CD4-positive, alpha-beta memory T cell (primary cell): ENCODE measurements at places on chromosomes 13 and 19.
A peak's percentile ranks its signal among the peaks of the same experiment; 100 is the strongest.

DNA sequence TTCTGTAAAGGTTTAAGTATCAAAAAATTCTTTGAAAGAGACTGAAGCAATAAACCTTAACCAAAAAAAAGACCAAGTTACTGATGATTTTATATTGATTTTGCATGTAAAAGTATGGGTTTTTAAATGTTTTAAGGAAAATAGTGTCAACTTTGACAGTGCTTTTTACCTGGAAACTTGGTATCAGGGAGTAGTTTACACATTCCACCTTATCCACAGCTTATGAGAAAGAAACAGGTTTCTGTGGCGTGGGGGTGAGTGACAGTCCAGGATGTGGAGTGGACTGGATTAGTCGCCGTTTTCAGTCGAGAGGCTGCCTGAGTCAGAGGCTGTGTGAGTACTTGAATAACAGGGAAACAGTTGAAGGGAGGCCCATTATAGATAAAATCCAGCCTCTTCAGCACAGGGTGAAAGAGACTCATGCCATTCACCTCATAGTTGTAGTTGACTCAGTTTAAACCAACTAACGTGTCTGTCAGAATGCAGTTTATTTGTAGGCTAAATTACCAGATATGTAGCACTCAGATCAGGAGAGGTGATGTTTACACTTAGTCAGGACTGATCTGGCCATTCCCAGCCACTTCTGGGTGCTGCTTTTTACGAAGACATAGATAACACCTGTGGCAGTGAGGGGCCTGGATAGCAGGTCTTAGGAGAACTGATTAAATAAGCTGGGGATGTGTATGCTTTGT, 595 bp upstream of the GPR183 start:
- no peak for DNase-seq

DNA sequence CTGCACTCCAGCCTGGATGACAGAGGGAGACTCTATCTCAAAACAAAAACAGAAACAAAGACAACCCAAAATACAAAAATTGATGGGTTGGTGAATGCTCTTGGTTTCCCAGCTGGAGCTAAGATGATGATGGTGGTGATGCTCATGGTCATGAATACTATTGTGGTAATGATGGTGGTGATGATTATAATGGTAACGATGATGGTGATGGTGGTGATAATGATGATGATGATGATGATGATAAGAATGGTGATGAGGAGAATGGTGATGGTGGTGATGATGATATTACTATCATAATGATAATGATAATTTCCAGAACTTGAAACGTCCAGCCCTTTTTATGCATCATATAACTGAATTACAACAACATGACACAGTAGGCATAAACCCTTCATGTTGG, 40.1 kb downstream of the VAV1 start:
- no peak for DNase-seq

DNA sequence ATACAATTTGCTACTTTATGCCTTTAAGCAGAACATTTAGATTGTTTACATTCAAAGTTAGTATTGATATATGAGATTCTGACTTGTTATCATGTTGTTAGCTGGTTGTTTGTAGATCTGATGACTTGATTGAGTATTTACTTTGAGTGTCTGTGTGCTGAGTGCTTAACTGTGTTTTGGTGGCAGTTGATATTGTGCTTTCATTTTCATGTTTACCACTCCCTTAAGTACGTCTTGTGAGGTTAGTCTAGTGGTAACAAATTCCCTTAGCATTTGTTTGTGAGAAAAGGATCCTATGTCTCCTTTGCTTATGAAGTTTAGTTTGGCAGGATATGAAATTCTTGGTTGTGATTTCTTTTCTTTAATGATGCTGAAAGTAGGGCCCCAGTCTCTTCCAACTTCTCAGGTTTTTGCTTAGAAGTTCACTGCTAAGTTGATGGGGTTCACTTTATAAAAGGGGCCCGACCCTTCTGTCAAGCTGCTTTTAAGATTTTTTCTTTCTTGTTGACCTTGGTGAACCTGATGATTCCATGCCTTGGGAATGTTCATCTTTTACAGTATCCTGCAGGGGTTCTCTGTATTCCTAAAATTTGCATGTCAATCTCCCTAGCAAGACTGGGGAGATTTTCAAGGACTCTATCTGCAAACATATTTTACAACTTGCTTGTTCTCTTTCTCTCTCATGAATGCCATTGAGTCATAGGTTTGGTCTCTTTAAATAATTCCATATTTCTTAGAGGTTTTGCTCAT, 1095.4 kb upstream of the PCDH20 start:
- no peak for DNase-seq

DNA sequence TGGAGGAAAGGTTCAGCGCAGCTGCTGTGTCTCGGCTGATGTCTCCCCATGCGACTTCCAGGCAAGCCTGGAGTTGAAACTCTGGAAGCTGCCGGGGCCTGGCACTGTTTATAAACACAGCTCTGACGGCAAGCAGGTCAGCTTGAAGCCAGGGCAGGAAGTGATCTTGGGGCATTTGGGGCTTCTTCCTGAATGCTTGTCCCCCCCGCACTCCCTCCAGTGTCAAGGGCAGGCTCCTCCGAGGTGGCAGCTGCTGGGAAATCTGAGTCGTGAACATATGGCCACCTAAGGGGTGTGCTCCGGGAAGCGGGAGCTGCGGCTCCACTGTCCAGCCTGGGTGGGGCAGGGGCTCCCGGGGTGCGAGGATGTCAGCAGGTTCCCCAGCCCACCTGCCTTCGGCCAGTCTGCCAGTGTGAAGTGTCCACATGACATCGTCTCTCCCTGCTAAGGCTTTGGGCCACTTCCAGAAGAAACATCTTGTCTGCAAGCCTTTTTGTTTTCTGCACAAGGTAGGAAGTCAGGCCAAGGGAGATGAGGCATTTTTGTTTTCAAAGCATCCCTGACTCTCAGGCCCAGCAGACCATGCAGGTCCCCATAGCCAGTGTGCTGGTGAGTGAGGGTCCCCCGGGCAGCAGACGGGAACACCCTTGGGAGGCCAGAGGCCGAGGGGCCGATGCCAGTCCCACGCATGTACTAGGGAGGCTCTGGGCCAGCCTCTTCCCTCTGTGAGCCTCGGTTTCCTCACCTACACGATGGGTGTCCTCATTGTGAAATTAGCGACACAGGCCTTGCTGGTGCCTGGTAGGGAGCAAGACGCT, 2.7 kb downstream of the PIAS4 start:
- no peak for DNase-seq

GRCh38 chr13:21240586-21240985, 64.1 kb downstream of the MRPL57 start:
- DNase-seq: no peak

- peak; percentile 32 for DNase-seq
These were observed 25.9 kb downstream of the RCN3 start for GRCh38 chr19:49553451-49554271.

DNA sequence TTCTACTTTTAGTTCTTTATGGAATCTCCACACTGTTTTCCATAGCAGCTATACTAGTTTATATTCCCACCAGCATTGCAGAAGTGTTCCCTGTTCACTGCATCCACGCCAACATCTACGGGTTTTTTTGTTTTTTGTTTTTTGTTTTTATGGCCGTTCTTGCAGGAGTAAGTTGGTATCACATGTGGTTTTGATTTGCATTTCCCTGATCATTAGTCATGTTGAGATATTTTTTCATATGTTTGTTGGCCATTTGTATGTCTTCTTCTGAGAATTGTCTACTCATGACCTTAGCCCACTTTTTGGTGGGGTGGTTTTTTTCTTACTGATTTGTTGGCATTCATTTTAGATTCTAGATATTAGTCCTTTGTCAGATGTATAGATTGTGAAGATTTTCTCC, 89.7 kb downstream of the FRY start:
- no peak for DNase-seq

- no peak for DNase-seq
These were observed 12.4 kb downstream of the RFX2 start for GRCh38 chr19:6097911-6098310.

DNA sequence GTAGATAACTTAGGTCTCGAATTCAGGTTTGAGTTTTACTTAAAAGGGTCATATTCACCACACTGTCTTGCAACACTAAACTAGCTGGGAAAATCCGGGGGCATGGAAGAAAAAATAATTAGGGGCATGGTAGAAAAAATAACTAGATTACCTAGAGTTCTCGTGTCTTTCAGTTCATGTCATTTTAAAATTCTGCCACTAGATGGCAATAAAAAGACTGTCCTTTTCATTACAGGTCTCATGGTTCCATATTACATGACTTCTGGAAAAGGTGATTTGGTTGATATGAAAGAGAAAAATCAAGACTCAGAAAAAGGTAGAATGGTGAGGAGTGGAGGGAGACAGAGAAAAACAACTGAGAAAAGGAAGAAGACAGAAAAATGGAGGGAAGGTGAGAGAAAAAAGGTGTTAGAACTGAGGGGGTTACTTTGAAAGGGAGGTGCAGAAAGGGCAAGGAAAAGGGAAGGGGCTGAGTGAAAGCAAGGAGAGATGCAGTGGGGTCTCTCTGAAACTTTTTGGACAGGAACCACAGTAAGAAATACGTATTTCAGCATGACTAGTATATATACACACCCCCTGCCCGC, 299.0 kb downstream of the KLF12 start:
- peak; percentile 56 for DNase-seq

DNA sequence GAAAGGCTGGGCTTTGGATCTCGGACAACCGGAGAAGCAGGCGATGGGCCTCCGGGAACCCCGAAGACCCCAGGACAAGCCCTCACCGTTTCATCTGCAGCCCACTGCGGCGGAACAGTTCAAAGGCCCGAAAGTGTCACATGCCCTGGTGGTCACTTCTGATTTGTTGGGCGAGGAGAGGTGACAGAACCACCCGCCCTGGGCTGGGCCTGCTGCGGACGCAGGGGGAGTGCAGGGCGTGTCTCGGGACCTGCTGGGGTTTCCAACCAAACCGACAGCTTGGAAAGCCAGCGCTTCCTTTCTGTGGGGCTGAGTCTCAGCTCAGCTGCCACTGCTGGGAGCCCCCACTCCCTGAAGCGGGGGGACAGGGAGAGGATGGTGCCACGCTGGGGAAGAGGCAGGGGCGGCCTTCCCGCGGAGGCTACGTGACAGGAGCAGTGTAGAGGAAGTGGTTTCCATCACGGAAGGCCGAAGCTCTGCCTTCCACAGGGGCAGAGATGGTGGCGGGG, 22.8 kb upstream of the ZBTB7A start:
- peak; percentile 71 for DNase-seq

DNA sequence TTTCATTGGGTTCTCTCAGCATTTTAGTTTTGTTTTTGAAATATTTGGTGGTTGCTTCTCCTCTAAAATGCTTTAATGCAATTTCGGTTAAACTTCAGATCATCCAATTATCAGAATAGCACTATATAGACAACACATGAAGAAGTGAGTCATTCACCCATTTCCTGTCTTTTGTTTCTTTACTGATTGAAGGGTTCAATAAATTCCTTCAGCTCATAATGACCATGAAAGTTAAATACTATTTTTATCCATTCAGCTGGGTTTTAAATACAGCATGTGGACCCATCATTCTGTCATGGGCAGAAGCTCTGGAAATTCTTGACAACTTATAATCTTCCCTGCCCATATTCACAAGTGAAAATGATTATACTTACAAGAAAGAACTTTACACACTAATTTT, 187.2 kb downstream of the ITGBL1 start:
- DNase-seq: no peak

DNA sequence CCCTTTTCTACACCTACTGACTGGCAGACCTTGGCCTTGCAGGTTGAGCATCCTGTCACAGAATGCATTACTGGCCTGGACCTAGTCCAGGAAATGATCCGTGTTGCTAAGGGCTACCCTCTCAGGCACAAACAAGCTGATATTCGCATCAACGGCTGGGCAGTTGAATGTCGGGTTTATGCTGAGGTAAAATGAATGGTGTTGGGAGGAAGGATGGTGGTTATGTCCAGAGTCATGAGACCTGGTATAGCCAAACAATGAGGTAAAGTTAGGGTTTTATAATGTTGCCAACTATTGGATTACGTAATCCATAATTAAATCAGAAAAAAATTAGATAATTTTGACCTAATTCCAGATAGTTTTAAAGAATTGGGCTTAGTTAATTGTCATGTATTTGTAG, 212.5 kb downstream of the PCCA start:
- DNase-seq: no peak

DNA sequence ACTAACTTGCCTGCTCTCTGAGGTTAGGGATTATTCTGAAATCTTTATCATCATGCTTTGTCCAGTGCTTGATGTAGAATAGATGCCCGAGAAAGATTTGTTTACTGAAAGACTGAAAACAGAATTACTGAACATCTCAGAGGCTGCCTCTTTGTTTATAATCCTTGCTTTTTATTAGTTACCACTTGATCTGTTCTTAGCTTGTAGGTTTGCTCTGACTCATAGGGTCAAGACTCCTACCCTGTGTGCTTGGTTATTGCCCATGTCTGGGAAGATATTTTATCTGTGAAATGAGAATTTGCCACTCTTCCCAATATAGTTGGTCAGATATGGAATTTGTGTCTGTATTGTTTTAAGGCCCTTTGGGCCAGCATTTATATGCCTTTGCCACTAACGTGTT, 675.3 kb downstream of the DIAPH3 start:
- DNase-seq: no peak

- no peak for DNase-seq
These were observed 24.8 kb downstream of the RANBP3 start for GRCh38 chr19:5953030-5953589.

GRCh38 chr13:99911965-99912566, 59.5 kb downstream of the ZIC5 start:
- no peak for DNase-seq

DNA sequence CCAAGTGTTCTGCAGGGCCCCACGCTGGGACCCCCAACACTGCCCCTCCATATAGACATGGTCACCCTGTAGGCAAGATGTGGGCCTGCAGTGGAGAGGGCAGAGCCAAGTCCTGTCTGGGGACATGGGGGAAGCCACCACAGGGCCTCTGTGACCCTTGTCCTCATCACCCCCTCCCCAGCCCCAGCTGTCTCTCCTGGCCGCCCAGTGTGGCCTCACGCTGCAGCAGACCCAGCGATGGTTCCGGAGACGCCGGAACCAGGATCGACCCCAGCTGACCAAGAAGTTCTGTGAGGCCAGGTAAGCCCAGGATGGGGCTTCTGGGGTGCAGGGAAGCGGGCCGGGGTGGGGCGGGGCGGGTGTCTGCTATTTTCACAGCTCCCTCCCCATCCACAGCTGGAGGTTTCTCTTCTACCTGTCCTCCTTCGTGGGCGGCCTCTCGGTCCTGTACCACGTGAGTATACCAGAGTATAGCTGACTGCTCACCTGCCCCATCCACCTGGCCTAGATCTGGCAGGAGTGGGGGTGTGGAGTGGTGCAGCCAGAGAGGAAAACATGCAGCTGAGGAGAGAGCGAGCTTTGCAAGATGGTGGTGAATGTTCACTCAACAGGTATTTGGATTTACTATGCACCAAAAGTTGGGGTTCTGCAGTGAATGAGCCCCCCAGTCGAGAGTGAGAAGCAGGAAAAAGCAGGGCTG, 46.4 kb downstream of the CERS4 start:
- no peak for DNase-seq

GRCh38 chr13:23350009-23350408, 83.5 kb downstream of the SACS start:
- DNase-seq: no peak

GRCh38 chr19:47682939-47683338, 30.3 kb upstream of the EHD2 start:
- DNase-seq: no peak

GRCh38 chr13:110015253-110015652, 228.9 kb upstream of the IRS2 start:
- no peak for DNase-seq
